ENCODE measurements at places on chromosomes 12 and 14.

DNA sequence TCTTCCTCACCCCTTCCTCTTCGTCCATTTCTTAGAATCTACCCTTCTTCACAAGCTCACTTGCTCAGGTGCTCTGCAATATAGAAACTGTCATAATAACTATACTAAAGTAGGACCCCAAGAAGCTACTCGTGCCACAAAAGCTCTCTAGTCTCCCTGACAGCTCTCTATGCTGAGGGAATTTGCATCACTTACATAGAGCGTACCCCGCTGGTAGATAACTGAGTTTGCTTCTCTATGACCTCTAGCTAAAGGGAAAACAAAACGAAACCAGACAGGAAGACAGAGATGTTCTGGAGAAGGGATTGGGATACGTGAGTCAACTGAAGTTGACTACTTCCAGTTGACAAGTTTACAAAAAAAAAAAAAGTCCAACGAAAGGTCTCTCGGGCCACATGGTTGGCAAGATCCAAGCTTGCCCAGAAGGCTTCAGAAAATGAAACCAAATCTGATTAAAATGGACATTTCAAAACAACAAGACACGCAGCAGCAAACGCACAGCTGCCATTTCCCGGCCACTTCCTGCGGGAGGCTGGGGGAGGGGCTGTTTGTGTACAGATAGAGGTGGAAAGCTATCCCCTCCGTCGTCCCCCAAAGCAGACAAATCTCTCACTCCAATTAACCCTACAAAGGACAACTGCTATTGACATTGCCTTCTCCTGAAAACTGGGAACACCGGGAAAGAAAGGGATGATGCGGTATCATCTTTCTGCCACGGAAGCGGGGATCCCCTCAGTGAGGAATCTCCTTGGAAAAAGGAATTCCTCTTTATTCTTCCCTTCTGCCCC, 1.3 kb downstream of the BAZ2A start:
- no peak for DNase-seq

DNA sequence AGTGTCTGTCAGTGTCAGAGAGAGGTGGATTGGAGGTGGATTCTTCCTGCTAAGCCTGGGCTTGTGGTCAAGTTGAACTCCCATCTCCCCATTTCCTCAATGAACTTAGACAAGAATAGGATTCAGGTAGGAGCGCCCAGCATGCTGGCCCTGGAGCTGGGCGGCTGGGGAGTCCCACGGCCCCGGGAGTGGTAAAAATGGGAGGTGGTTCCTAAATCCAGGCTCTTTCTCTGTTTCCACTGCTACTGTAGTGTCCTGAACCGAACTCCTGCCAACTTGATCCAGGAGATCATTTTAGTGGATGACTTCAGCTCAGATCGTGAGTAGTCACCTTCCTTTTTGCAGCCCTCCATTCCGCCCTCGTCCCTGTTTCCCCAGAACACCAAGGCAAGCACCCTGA, 65.1 kb downstream of the GALNT16 start:
- DNase-seq: no peak

GRCh38 chr14:67172520-67172919, 16.7 kb upstream of the GARIN2 start:
- DNase-seq: no peak

DNA sequence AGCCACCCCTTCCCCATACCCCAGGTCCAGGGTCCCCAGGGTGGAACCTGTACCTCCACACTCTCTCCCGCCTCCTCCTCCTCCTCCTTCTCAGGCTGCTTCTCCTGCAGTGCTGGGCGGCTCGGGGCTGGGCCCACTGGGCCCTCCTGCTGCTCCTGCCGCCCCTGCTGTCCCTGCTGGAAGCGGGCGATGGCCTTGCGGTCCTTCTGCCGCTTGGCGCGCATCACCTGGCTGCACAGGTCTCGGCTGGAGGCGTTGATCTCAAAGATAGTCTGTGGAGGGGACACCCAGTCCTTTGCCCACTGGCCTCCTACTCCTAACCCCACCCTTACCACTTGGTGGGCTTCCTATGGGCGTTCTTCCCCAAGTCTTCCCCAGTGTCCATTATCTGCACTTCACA, 14.5 kb downstream of the CFAP73 start:
- no peak for DNase-seq
